ENCODE measurements at places on chromosomes 5 and 9.

DNA sequence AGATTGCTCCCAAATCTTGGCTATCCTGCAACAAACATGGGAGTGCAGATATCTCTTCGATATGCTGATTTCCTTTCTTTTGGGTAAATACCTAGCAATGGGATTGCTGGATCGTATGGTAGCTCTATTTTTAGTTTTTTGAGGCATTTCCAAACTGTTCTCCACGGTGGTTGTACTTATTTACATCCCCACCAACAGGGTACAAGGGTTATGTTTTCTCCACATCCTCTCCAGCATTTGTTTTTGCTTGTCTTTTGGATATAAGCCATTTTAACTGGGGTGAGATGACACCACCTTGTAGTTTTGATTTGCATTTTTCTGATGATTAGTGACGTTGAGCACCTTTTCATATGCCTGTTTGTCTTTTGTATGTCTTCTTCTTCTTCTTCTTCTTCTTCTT, 20.3 kb downstream of the CTSL start:
- no peak for DNase-seq

DNA sequence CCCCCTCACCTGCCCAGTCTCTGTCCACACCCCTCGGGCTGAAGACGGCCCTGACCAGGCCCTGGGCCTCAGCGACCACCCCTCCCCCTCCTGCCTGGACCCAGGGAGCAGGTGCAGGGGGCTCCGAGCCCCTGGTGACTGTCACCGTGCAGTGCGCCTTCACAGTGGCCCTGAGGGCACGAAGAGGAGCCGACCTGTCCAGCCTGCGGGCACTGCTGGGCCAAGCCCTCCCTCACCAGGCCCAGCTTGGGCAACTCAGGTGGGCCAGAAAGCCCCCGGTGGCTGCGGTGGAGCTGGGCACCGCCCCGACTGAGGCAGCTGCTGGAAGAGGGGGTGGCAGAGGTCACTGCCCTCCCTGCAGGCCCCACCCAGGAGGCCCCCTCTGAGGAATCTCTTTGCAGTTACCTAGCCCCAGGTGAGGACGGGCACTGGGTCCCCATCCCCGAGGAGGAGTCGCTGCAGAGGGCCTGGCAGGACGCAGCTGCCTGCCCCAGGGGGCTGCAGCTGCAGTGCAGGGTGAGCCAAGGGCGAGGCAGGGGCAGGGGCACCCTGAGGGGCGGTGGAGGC, 7.7 kb downstream of the ENTPD8 start:
- no peak for DNase-seq

DNA sequence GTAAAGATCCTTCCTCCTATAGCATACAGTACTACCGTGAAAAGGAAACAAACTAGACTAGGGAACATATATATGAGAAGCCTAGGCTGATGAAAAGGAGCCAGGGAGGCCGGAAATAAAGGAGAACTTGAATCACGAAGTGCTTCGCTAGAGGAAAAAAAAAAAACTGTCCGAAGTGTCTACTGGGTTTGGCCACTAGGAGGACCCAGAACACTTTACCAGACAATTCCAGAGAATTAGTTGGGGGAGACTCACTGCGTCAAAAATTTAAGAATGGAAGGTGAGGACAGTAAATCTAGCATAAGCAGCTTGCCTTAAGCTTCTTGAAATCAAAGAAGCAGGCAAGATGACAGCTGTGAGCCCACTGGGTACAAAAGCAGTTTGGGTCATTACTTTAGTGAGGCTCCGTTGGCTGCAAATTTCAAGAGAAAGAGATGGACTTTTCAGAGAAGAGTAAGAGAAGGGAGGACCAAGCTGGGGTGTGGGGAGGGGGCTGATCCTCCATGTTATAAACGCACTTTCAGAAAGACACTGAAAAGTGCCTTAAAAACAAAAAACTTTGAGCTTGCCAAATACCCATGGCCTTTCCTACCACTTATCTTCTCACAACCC, 47.4 kb downstream of the P4HA2 start:
- DNase-seq: no peak

DNA sequence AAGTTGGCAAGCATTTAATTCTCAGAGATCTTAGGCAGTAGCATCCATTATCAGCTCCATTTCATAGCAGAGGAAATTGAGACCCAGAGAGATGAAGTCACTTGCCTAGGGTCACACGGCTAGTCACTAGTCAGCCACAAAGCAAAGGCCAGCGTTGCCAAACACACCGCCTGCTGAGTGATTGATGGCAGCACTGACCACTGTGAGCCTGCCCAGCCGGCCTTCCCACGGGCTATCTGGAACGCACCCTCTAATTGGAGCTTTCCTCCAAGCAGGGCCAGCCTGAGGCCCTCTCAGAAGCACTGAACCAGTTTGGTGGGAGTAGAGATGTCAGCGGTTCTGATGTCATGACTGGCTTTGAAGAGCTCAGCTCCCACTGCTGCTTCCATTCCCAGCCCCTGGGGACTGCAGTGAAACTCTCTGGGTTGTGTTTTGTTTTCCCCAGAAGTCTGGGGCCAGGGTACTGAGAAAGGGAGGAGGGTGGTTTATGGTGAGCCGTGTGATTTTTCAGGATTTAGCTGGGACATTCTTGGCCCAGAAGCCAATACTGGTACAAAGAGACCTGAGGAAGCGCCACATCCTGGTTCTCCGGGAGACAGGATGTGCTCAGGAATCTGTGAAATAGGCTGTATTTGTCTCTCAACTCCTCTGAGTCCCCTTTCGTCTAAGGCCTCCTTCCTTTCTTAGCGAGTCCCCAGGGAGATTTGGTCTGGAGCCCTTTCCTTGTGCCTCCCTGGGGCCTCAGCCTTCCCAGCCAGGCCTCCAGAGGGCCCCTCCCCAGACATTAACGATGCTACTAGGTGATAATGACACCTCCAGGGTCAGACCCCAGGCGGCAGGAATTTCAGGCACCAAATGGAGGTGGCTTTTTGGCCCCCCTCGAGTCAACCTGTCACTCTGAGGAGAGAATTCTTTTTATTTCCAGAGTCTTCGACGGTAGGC, 44.5 kb downstream of the SPRY4 start:
- DNase-seq: no peak

- no peak for DNase-seq
Measured at GRCh38 chr5:43981556-43981955, 378.6 kb downstream of the NNT start.

DNA sequence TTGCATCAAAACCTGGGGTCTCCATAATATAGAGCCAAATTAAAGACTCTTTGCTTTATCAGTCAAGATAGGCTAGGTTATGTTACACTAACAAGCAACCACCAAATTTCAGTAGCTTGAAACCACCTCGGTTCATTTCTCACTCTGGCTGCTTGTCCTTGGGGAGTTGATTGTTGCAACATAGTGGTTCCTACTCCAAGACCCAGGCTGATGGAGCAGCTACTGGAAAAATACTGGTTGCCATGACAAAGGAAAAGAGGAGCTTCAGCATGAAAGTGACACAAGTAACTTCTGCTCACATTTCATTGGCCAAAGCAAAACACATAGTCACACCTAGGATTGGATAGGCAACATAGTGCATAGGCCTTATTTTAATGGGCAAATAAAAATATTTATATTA, 18.5 kb upstream of the RCL1 start:
- DNase-seq: no peak

GRCh38 chr5:172795318-172795977, 24.5 kb upstream of the DUSP1 start:
- DNase-seq: no peak

DNA sequence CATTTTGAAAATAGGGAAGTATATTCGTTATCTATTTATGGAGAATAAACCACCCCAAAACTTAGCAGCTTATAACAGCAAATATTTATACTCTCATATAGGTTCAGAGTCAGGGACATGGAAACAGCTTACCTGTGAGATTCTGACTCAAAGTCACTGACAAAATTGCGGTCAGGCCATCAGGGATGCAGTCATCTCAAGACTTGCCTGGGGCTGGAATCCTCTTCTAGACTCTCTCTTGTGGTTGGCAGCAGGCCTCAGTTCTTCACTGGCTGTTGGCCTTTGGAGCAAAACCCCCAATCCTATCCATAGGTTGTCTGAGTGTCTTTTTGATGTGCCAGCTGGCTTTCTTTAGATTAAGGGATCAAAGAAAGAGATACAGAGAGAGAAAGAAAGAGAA, 275.6 kb downstream of the SEC61B start:
- no peak for DNase-seq

DNA sequence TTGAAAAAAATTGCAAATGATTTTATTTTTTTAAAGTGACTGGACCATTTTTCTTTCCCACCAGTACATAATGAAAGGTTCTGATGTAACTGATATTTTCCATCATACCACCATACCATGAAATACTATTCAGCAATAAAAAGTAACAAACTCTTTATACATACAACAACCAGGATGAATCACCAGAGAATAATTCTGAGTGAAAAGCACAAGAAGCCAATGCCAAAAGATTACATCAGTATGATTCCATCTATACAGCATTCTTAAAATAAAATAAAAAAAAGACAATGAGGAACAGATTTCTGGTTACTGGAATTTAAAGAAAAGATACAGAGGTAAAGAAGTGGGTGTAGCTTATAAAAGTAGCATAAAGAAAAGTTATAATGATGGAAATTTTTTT, 423.7 kb upstream of the ST8SIA4 start:
- DNase-seq: no peak

GRCh38 chr9:38295764-38296163, 96.7 kb upstream of the ALDH1B1 start:
- DNase-seq: no peak

- DNase-seq: no peak
Measured at GRCh38 chr9:98396656-98397055, 141.2 kb upstream of the TBC1D2 start.

DNA sequence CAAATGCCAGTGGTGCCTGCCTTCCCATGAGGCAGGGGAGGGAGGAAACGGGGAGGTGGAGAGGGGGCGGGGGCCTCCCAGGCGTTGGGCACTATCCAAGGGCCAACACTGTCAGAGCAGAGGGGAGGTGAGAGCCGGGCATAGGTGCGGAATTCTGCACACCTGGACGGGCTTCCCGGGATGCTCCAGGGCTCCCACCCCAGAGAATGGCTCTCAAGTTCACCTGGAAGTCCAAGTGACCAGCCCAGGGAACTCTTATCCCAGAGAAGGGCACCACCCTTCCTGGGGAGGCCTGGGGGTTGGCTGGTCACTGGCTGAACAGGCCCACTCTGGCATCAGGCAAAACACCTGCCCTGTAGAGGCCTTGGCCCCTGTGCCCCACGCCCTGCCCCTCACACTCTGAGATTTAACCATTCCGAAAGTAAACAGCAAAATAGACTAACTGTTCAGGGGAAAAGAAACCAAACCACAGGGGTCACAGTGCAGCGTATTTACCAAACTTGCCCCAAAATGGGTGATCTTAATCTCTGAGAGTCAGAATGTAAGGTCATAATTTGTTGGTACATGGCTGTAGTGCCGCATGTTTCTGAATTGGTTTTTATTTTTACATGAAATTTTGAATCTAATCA, 2.7 kb downstream of the CSF2 start:
- no peak for DNase-seq

DNA sequence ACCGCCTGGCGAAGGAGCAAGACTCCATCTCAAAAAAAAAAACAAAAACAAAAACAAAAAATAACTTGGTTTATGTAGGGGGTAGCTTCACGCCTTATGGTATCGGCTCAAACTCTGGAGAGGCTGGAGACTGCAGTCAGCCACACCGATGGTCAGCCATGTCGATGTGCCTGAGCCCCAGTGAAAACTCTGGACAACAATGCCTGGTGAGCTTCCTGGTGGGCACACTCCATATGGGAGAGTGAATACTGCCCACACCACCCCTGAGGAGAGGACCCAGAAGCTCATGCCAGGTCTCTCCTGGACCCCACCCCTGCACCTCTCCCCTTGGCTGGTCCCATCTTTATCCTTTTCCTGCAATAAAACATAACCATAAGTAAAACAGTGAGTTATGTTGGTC, 19.6 kb downstream of the IPPK start:
- no peak for DNase-seq

- no peak for DNase-seq
Measured at GRCh38 chr9:8549214-8549613, 749.6 kb upstream of the DMAC1 start.

- DNase-seq: no peak
Measured at GRCh38 chr9:116726602-116727001, 39.5 kb downstream of the TRIM32 start.

GRCh38 chr5:173853370-173854131, 34.6 kb upstream of the CPEB4 start:
- DNase-seq: no peak

DNA sequence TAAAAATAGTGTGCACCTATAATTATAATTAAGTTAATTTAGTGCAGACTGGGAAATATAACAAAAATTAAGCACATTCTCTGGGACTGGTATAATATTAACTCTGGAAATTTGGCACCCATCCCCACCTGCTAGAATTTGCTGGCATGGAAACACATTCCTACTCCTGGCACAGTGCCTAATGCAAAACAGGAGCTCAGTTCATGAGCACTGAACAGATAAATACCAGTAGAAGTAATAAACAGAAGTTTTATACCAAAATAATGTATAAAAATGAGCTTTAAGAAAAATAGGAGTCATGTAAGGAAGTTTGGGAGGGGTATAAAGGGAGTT, 23.7 kb upstream of the NPR3 start:
- DNase-seq: no peak

DNA sequence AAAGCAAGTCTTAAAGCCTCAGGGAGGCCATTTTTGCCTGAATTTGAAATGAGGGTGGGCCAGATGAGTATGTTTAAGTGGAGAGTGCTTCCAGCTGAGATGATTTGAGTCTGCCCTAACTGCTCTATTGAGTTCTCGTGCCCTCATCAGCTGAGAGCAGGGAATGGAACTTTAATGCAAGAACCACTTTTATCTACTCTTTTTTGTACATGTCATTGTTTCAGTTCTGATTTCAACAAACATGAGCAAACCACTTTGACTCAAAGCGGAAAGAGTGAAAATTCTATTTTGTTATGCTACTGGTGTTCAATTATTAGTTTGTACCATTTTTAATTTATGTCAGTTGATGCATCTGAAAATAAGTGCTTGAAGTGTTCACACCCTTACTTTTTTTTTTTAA, 35.8 kb downstream of the DCAF10 start:
- DNase-seq: no peak

DNA sequence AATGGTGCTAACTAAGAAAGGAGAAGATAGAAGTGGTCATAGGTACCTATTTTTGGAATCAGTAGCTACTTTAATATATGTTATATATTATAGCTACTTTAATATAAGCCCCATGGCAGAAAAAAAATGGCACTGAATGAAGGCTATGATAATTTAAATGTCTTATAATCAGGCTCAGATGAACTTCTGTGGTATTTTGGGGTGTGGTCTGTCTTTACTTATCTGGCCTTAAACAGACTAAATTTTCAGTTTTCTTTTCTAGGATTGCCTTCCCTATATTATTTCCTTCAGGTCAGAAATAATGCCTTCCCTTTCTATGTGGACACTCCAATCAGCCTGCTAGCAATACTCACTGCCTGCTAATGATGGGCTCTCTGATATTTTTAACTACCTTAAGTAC, 292.3 kb downstream of the SLF1 start:
- no peak for DNase-seq

- DNase-seq: no peak
Measured at GRCh38 chr5:37889612-37890317, 49.9 kb upstream of the GDNF start.

- DNase-seq: no peak
Measured at GRCh38 chr9:97876061-97876460, 23.0 kb downstream of the FOXE1 start.
